Colonic mucosa (tissue), 4 donors: ENCODE measurements at places on chromosomes 16 and 17. TPM values are rescaled to one million over a fixed set of nuclear protein-coding genes. Genes with fewer than 3 reads are reported as not detected.
A peak's percentile ranks its signal among the peaks of the same experiment; 100 is the strongest.

The PPY gene
- total RNA-seq: 0.49 TPM

DNA sequence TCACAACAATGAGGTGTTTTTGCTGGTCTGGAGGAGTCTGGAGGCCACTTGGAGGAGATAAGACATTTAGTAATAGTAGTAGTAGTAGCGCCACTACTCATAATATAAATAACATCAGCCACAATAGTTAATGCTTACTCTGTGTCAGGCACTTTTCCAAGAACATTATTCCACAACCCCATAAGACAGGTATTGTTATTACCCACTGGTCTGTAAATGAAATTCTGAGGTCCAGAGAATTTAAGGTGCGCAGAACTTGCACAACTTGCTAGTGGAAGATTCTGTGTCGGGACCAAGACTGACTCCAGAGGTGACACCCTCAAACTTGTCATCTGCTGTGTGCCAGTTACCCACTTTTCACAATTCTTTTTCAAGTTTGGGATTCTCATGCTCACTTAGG, 106.5 kb downstream of the MRM1 start:
- no peak for DNase-seq

The KRTAP9-4 gene
- total RNA-seq: not detected

The GIT1 gene
- 32.8 TPM for total RNA-seq

- no peak for DNase-seq
Measured at GRCh38 chr17:74995847-74996246, 8.4 kb downstream of the CDR2L start.

GRCh38 chr16:75908331-75909117, 182.2 kb upstream of the CPHXL start:
- DNase-seq: no peak

DNA sequence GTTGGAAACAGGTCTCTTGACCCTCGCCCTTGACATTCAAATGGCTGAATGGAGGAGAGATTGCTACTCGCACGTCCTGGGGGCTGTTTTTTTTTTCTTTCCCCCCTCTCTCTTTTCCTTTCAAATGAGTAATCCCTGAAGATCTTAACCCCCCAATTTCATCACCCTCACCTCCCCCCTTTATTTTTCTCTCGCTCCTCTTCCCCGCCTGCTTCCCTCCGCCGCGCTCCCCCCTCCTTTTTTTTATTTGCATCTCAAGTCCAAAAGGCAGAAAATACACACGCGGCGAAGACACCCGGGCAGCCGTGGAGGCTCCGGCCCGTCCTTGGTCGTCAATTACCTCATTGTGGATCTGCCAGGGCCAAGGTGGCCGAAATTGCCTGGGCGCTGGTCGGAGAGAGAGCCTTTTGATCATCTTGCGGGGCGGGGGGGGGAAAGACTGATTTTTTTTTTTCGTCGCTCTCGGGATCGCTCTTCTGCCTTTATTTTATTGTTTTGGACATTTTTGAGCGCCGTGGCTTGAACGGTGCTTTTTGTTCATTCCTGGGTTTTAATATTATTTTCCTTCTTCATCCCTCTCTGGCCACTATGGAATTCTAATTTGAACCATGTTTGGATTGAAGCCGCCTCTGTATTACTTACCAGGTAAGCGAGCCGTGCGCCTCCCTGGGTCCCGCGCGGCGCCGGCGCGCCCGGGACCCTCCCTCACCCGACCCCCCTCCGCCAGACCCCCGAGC, 57.2 kb upstream of the GSE1 start:
- DNase-seq: peak; percentile 76

GRCh38 chr17:82320140-82320840, 2.9 kb upstream of the CD7 start:
- DNase-seq: no peak

The KRT26 gene
- total RNA-seq: not detected

DNA sequence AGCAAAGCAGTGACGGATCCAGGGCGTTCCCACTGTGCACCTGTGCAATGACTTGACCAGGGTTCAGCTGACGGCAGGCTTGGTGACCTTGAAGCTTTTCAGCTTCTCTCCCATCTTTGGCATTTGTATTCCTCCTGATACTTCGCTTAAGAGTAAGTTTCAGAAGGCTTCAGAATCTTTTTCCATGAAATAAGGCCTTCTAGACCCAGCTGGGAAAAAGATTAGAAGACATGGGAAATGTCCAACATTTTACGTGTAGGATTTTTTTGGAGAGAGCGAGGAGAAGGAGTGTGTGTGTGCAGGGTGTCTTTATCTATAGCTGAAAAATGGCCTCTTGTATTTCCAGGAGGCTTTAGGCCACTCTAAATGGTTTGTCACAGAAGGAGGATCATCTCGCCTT, 104.1 kb downstream of the BANP start:
- no peak for DNase-seq

GRCh38 chr17:47188271-47188875, 722 bp downstream of the CDC27 start:
- no peak for DNase-seq
